Breast epithelium (tissue), 4 donors: ENCODE measurements at places on chromosomes 11 and 22.

DNA sequence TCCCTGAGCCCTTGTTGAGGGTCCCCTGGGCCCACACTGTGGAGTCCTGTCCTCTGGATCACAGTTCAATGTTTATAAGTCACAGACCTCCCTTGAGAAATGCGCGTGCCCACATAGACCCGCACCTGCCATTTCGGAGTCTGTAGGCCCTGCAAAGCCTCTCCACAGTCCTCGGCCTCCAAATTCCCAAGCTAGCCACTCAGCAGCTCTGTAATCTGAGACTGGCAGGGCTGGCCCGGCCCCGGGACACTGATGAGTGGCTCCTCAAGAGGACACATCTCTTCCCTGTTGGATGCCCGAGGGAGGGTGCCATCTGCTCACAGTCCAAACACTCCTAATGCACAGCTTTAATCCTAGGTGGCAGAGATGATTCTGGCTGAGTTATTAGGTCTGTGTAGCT, 39.1 kb downstream of the B3GAT1 start:
- DNase-seq: no peak

GRCh38 chr11:95498722-95499425, 267.9 kb upstream of the SESN3 start:
- no peak for DNase-seq

GRCh38 chr11:129905402-129905801, 10.0 kb upstream of the NFRKB start:
- no peak for DNase-seq

DNA sequence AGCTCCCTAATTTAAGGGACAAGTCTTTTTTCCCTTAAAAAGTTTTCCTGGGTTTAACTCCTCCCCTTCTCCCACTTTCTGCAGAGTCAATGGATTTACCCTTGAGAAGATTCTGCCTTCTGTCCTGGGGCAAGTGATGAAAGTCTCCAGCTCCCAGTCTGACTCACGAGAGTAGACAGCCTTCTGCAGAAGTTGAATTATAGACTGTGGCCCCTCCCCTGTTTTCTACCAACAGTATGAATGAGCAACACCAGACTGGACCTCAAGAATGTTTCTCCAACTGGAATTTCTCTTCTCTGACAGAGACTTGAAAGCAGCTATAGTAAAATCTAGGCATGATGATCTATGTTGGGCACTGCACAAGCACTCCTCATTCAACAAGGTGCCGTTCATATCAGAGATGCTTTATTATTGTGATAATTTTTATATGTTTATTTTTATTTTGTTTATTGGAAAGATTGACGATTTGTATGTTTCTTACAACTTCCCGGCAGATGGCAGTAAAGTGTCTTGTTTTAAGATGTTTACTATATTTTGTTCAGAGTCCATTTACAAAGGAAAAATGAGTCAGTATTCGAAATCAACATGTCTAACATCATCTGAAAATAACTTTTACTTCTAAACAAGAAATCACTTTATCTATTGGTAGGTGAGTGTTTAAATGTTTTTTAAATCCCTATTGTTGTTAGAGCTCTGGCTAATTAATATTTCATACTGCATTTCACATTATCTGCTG, 56.6 kb downstream of the LMO2 start:
- no peak for DNase-seq

DNA sequence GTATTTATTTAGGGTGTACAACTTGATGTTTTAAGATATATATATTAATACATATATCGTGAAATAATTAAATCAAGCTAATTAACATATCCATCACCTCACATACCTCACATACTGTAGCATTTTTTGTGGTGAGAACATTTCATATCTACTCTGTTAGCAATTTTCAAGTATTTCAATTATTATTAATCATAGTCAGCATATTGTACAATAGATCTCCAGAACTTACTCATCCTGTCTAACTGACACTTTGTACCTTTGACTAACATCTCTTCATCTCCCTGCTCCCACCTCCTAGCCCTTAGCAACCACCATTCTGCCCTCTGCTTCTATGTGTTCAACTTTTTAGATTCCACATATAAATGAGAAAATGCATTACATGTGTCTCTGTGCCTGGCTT, 108.4 kb downstream of the BARX2 start:
- no peak for DNase-seq

GRCh38 chr11:88501541-88501940, 164.0 kb upstream of the CTSC start:
- DNase-seq: no peak

- no peak for DNase-seq
These were observed 56.9 kb downstream of the PARVA start for GRCh38 chr11:12434325-12434654.

DNA sequence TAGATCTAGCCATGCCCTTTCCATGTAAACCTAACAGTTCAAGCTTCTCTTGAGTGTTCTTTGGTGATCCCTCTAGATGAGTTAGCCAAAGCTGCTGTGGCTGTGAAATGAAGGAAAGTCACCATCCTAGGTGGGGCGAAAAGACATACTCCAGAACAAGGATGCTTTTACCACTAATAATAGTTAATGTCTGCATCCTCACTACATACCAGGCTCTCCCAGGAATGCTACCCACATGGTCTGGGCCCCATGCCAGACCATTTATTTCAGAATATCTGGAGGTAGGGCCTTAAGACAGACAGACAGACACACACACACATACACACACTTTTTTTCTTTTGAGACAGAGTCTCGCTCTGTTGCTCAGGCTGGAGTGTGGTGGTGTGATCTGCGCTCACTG, 14.7 kb downstream of the ABTB2 start:
- DNase-seq: no peak

DNA sequence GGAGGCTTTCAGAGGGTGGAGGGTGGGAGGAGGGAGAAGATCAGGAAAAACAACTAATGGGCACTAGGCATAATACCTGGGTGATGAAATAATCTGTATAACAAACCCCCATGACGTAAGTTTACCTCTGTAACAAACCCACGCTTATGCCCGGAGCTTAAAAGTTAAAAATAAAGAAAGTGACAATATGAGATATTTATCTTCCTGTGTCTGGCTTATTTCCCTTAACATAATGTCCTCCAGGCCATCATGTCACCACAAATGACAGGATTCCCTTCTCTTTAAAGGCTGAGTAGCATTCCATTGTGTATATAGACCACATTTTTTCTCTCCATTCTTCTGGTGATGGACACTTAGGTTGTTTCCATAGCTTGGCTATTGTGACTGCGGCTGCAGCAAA, 79.5 kb downstream of the BARX2 start:
- DNase-seq: no peak

DNA sequence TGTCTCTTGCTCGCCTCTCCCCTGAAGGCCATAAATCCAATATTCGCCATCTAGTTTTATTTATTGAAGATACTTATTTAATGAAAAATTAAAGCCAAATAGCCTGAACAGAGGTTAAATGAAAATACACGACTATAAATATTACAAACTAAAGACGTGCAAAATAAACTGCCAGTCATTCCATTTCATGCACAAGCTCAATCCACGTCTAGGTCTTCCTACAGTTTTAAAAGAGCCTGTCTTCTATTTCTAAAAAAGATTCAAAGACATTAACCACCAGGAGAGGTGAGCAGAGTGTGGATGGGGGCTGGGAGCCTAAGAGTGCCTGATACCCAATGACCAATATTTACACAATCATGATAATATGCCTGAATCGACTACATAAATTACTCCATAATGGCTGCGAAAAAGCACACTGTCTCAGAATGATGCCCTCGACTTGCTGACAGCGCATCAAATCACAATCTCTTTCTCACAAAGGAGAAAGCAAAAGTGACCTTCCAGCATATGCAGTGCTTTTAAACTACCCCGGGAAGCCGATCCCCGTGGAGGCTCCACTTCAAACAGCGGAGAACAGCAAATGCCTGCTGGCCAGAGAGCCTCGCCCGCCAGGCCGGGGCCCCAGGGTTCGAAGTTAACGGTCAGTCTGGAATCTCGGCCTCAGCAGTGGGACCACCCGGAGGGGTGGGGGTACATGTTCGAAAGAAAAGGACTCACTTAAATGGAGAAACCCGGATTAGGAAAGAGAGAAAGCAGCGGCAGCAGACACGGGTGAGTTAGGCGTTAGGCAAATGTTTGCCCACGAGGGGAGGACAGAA, 1.7 kb downstream of the FCHSD2 start:
- no peak for DNase-seq

GRCh38 chr22:35152316-35152715, 86.4 kb downstream of the ISX start:
- no peak for DNase-seq

GRCh38 chr11:65275906-65276305, 14.1 kb downstream of the POLA2 start:
- no peak for DNase-seq

DNA sequence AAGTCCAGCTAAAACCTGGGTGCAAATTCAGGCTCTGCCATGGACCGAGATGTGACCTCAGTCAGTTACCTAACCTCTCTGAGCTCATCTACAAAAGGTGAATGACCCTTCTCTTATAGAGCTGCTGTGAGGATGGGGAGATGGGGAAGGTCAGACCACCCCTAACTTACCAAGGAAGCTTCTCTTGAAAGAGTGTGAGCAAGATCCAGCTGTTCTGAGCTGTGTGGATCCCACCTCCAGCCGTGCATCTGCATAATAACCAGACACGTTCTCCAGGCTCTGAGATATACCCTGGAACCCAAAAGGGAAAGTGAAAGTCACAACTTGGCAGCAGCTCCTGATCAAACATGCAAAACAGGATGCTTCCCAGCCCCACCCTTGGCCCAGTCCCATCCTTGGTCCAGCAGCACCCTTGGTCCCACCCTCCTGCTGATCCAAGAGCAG, at the start of gene APOL3:
Gene APOL3, minus strand, starts transcription at position 257 of the 444 bp plus-strand sequence. CDS start 11,700 bp downstream, outside the sequence.
- peak; percentile 61 for DNase-seq

DNA sequence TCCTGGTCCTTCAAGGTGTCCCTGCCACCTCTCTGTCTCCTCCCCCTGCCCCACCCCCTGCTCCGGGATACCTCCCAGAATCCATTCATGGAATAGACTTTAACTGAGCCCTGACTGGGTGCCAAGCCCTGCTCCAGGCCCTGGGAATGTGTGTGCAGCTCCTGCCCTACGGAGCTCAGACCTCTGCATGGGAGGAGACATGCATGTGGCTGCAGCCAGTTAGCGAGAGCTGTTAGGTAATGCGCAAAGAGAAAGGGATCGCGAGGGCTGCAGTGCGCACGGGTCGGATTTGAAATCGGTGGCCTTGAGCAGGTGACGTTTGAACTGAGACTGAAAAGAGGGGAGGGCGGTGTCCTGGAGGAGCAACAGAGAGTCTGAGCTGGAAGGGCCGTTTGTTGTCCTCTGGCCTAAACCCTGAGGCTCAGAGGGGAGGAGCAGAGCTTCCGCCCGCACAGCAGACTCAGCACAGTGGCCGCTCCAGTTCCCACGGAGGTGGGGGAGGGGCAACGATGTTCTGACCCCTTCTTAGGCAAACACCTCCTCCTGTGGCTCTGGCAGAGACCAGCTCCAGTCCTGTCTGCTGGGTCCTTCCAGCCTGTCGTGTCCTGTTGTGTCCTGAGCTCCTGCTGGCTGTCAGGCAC, 19.8 kb upstream of the LRRC10B start:
- DNase-seq: peak; percentile 71

- DNase-seq: peak; percentile 38
These were observed 139.2 kb downstream of the CRYBB2 start for GRCh38 chr22:25358421-25359170.

GRCh38 chr11:57001674-57002401, 13.1 kb downstream of the OR5AK2 start:
- DNase-seq: no peak

DNA sequence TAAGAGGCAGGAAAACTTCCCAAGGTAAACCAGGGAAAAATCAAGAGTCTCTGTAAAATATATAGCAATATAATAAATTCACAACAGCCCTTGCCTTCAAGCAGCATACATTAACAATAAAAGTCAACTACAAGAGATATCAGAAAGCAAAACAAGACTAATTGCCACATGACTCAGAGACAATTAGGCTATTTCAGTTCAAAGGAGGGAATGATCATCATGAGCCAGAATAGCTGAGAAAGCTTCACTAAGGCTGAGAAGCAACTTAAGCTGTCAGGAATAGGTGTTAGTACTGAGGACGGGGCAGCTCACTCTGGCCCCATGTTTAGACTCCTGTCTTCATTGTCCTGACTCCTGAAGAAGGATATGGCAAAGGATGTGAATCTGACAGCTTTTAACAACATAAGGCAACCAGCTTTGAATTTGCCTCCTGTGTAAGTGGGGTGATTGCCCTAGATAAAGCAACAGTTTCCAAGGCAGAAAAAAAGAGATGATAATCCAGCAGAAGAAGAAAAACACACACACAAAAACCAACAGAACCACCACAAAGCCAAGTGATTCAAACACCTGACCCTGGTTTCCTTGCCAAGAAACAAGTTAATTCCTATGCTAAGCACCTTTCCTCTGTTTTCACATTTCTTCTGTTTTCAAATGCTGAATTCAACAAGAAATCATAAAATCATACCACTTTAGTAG, 60.8 kb downstream of the SIK3 start:
- DNase-seq: no peak

DNA sequence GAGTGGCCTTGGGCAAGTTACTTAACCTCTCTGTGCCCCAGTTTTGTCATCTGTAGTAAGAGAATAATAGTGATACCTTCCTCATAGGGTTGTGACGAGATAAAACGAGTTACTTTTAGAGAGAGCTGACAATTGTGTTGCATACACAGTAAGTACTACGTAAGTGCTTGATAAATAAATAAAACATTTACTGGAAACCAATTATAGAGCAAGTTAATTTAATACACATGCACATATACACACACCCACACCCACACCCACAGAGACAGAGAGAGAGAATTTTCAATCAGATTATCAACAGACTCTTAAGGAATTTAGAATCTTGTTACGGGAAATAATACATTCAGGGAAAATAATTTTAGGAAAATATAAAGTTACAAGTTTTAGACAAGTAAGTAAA, 1045.8 kb upstream of the TENM4 start:
- no peak for DNase-seq

GRCh38 chr11:92627615-92628256, 341.7 kb upstream of the MTNR1B start:
- DNase-seq: no peak

- DNase-seq: no peak
These were observed 39.3 kb downstream of the PDGFB start for GRCh38 chr22:39205344-39206021.

DNA sequence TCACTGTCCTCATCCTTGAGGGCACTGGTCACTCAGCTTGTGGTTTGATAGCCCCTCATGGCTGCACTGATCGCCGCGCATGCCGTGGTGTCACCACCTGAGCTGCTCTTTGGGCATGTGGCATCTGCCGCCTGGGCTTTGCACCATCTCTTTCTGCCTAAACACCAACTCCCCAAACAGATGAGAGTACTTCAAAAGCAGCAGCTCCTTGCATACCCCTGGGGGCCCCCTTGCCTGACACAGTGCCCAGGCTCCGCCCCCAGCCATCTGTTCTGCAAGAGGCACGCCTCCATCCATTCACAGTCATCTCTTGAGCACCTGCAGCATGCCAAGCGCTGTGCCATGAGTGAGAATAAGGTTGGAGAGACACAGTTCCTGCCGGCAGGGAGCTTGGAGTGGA, 104.5 kb upstream of the B3GAT1 start:
- peak; percentile 25 for DNase-seq
